ENCODE measurements at places on chromosomes 7 and 10. TPM values are rescaled to one million over a fixed set of nuclear protein-coding genes. Genes with fewer than 3 reads are reported as not detected.

Gene LIPN
- not detected for total RNA-seq

Gene RPA3
- total RNA-seq, result 59.9 TPM

Gene CALCR
- 4.0 TPM for total RNA-seq

Gene NKX2-3
- total RNA-seq, result not detected

Gene PIP
- total RNA-seq, result not detected

Gene APBB1IP
- total RNA-seq, result not detected

Gene SMKR1
- not detected for total RNA-seq

Gene BAIAP2L1
- total RNA-seq, result 16.6 TPM

Gene GIMAP5
- total RNA-seq, result not detected

Gene TDRD1
- total RNA-seq, result 0.14 TPM

Gene GPER1
- 0.14 TPM for total RNA-seq

Gene FAM204A
- total RNA-seq, result 30.6 TPM

Gene COL17A1
- total RNA-seq, result 0.59 TPM

Gene POLR2J3
- 12.7 TPM for total RNA-seq

Gene MEIG1
- not detected for total RNA-seq

Gene SLC18A3
- not detected for total RNA-seq

Gene SPDYE3
- not detected for total RNA-seq

Gene FOXI2
- total RNA-seq, result 1.2 TPM

Gene KDM7A
- total RNA-seq, result 7.1 TPM

Gene SFRP5
- total RNA-seq, result 1.9 TPM

Gene SRGN
- total RNA-seq, result not detected

Gene TAS2R5
- 0.24 TPM for total RNA-seq

Gene THSD7A
- 0.69 TPM for total RNA-seq

- peak; percentile 96 for DNase-seq
Measured at GRCh38 chr10:103458720-103459119, at the start of gene CALHM1. CALHM1 (minus strand) TSS chr10:103458900; CDS start chr10:103458751, 149 bp downstream.

DNA sequence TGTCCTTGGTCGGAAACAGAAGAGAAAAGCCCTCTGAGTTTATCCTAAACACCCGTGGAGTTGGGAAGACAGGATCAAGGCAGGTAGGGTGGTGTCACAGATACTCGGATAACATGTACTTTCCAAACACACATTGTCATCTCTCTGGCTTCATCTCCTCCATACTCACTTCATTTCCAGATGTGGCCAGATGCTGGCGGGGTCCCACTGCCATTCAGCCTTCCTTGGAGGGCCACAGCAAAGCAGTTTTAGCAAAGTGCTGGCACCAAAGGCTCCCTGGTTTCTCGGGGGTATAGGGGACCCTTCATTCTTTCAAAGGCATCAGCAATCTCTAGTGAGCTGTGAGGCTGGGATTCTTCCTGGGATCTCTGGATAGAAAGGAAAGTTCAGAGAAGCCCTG lies 539.5 kb downstream of the TCERG1L start:
- DNase-seq, result no peak

GRCh38 chr10:82943142-82943541 lies 1068.1 kb downstream of the NRG3 start:
- no peak for DNase-seq

DNA sequence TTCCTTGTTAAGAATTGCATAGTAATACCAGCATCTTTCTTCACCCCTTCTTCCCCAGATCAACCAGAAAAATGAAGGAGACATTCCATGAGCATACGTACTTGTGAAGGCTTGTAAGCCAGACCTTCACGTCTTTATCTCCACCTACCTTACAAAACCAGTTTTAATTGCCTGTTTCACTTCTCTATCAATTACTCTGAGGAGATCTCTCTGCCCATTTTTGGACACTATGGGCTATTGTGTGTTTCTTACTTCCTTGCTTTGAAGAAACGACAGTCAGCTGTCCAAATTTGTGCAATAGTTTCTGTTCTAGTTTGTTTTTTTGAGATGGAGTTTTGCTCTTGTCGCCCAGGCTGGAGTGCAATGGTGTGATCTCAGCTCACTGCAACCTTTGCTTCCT lies 349.7 kb upstream of the MBL2 start:
- DNase-seq, result no peak

GRCh38 chr7:134290286-134290685 lies 26.4 kb downstream of the SLC35B4 start:
- DNase-seq, result no peak

- DNase-seq, result no peak
Measured at GRCh38 chr10:73359492-73359891, 828 bp upstream of the CFAP70 start.

- DNase-seq, result no peak
Measured at GRCh38 chr7:26493737-26494428, 202.2 kb downstream of the SNX10 start.

DNA sequence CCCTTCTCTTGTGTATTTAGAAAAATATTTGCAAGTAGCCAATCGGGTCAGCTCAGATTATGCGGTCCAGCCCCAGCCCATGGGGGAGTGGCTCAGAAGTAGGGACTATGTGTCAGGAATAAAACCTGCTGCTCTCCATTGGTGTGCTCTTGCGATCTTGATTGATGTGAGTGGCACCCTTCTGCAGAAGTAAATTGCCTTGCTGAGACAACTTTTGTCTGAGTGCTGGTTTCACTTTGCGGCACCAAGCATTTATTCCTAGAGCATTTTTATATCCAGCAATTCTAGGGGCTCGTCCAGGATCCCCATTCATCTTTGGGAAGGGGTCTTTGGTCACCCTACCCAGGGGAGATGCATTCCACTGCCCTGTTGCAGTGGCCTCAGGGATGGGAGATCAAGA lies 26.1 kb upstream of the FAM221A start:
- DNase-seq, result no peak

DNA sequence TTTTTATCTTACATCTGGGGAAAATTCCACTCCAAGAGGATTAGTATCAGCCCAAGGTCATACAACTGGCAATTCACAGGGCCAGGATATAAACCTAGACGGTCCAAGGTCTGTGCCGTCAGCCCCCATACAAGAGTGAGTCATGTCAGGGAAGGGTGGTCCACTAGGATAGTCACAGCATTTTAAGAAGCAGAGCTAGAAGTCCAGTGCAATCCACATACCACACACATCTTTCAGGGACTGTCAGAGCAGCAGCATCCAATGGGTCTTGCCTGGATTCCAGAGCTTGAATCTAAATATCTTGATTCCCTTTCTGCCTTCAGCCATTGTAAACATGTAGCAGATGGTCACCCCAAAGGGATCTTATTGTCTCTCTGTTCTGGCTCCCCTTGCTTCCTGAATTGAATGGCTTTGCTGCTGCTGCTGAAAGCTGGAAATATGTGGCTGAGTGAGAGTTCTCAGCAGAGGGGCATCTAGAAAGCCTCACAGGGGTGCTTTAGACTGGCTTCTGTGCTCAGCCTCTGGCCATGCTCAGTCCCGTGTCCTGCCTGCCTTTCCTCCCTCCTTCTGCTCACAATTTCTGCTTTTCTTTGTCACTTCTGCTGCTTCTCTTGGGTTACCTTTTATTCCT lies 9.9 kb upstream of the OR6V1 start:
- no peak for DNase-seq

DNA sequence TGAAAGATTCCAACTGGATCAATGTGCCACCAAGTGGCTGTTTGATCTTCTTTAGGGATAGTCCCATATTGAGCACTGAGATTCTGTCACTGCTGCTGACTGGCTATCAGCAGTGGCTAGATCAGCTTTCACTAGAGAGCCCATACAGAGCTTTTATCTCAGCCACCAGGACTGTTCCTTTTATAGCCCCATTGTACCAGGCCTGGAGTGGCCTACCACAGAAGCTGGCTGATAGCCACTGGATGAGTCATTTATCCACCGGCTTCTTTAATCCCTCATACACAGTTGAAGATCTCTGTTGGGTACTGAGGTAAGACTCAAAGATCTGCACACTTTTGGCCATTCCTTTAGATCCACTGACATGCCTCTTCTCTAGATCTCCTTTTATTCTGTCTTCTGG lies 1101.1 kb downstream of the SORCS3 start:
- no peak for DNase-seq

- DNase-seq, result peak; percentile 93
Measured at GRCh38 chr10:103772096-103772845, 83.1 kb downstream of the SH3PXD2A start.

- DNase-seq, result no peak
Measured at GRCh38 chr10:97024168-97025073, 161.3 kb downstream of the SLIT1 start.

DNA sequence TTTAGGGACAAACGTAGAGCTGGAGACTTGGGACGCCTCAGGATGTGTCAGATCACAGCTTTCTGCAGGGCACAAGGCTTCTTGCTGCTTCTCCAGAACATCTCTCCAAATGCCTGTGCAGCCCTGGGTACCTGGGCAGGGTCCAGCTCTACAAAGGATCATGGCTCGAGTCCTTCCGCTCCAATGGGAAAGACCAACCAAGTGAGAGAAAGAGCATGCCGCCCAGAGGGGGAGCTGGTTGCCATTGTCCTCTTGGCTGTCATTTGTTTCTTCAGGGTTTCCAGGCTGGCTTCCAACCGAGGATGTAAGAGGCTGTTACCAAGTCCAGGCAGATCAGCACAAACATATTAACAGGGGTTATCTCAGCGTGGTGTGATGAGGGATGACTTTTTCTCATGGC lies 5.6 kb upstream of the LEP start:
- no peak for DNase-seq

GRCh38 chr10:123922126-123922525 lies 30.5 kb upstream of the CPXM2 start:
- no peak for DNase-seq

GRCh38 chr7:30474893-30475292 lies 3.7 kb downstream of the NOD1 start:
- DNase-seq, result no peak

- no peak for DNase-seq
Measured at GRCh38 chr7:135537905-135538304, 19.8 kb upstream of the NUP205 start.

GRCh38 chr7:145471883-145472282 lies 636.0 kb upstream of the TPK1 start:
- no peak for DNase-seq

GRCh38 chr10:66273966-66274519 lies 651.8 kb upstream of the LRRTM3 start:
- no peak for DNase-seq

DNA sequence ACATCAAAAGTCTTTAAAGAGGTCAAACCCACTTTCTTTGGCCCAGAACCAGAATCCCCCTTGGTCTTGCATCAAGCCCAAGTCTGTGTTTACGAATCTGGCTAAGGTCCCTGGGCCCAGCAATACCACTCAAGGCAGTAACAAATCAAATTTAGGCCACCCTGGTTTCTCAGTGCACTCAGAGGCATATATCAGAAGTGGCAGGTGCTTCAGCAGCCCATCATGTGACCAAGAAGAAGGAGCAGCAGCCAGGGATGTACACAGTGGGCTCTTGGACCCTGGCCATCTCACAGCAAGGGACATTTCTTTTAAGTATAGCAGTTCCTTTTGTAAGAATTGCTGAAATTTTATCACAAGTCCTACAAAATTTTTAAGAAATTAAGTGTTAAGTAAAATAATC lies 7.3 kb upstream of the SLC25A13 start:
- no peak for DNase-seq

GRCh38 chr10:127918572-127918971 lies 11.7 kb downstream of the PTPRE start:
- no peak for DNase-seq

- peak; percentile 91 for DNase-seq
Measured at GRCh38 chr10:123132576-123133477, 2.9 kb upstream of the HMX3 start.

GRCh38 chr7:138001529-138002095 lies at the start of gene CREB3L2:
CREB3L2 (minus strand) TSS chr7:138002086; CDS start chr7:138001705, 381 bp downstream.
- peak; percentile 80 for DNase-seq

- DNase-seq, result no peak
Measured at GRCh38 chr7:2092279-2092678, 140.5 kb downstream of the MAD1L1 start.

DNA sequence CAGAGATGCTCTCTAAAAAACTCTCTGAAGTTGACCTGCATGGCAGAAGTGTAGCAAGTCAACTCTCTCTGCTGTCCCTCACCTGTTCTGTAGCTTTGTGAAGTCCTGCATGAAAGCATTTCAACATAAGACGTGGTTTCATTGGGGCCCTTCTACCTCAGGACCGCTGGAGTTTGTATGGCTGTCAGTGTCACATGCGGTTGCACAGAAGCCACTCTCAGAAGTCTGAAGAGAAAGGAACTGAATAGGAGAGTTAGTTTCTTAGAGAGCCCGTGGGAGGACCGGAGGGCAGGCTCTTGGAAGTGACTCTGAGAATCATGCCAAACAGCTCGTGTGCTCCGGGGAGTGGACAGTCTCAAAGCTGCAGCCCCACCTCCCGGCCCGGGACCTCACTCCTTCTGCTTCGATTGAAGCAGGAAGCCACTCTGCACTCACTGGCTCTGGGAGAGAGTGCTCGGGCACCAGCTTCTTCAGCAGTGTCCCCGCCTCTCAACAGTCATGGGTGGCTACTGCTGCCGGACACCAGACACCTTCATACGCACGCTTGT lies 486.7 kb downstream of the SDK1 start:
- no peak for DNase-seq

DNA sequence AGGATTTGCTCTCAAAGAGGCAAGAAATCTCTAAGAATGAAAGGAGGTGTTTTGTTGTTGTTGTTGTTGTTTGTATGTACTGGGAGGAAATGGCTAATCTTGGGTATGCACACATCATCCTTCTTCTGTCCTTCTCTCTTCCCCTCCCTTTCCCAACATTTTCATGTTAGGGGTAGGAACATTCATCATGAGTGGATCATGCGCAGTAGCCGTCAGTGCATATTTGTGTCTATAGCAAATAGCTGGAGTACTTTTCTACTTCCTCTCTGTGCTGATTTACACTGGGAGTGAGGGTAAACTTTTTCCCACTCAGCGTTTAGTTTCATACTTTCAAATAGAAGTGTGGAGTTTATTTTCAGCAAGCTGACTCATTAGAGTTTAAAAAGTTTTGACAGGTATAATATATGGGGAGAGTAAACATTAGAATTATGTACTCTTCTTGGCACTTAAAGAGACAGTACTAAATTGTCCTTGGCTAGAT lies 80.5 kb upstream of the PRKG1 start:
- DNase-seq, result no peak

DNA sequence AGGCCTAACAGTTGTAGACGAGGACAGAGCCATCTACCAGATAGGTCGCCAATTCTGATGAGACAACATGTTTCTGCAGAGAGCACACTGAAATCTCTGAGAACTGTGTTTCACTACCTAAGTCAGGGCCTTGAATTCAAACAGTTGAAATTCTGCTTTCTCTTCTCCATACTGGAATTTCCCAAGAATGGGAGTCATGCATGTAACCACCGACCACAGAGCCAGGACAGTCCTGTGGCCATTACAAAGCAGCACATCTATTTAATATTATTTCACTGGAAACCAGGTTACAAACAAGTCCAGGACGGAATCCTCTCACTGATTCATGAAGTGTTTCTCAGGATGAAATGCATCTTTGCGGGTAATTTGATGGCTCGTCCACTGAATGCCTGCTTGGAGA lies 62.0 kb upstream of the ST8SIA6 start:
- no peak for DNase-seq

GRCh38 chr7:4556868-4557793 lies 125.0 kb upstream of the FOXK1 start:
- DNase-seq, result no peak

- DNase-seq, result no peak
Measured at GRCh38 chr10:61067671-61068336, 123.8 kb upstream of the RHOBTB1 start.

GRCh38 chr7:12701433-12701832 lies 14.0 kb downstream of the ARL4A start:
- no peak for DNase-seq

- DNase-seq, result no peak
Measured at GRCh38 chr7:149126662-149127266, 640 bp upstream of the ZNF425 start.

GRCh38 chr7:158784270-158784669 lies 45.0 kb downstream of the ESYT2 start:
- no peak for DNase-seq

All from H7 (cell line).